ENCODE measurements at places on chromosomes 3 and 15.

- no peak for DNase-seq
Observed at GRCh38 chr3:177878957-177879356, 657.3 kb upstream of the KCNMB2 start.

DNA sequence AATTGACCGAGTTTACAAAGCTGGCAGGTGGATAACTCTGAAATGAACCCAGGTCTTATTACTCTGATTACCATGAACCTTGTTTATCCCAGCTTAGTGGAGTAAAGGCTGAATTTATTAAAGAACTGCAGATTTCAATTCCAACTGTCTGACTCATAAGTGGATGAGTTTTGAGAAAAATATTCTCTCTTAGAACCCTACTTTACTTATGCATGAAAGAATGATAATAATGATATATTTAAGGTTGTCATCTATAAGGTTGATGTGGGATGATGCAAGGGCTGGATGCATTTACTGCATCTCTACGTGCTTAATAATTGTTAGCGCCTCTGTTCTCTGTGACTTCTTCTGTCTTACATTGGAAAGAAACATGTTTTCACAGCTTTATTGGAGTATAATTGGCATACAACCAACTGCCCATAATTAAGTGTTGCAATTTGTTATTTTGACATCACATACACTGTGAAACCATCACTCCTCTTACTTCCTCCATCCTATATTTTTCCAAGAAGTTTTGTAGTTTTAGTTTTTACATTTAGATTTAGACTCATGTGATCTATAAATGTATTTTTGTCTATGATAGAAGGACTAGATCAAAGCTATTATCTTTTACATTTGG, 771.2 kb upstream of the ARRDC4 start:
- no peak for DNase-seq

DNA sequence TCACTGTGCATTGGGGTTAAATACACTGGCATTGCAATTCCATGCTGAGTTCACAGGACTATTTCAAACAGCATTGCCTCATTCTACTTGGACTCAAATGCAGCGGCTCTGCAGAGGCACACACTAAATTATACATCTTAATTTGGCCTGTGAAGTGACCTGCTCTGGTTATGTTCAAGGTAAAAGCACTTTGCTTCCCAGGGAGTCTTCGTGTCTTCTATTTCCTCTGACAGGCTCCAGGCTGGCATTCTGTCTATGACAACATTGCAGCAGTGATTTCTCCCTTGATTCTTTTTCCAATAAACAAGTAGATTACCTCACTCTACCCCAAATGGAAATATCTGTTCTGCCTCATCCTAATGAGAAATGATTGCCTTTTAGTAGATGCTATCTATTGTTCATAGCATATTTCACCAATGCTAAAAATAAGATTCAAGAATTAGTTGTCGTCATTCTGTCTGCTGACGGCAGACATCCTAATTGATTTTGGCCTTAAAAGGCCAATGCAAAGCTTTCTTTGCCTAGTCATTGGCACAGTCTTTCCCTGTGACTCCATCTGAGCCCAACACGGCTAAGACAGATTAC, 33.8 kb downstream of the FMN1 start:
- no peak for DNase-seq

- DNase-seq: no peak
Observed at GRCh38 chr3:177606891-177607290, 409.6 kb upstream of the TBL1XR1 start.

- DNase-seq: no peak
Observed at GRCh38 chr15:64070965-64071851, 22.4 kb downstream of the CIAO2A start.

DNA sequence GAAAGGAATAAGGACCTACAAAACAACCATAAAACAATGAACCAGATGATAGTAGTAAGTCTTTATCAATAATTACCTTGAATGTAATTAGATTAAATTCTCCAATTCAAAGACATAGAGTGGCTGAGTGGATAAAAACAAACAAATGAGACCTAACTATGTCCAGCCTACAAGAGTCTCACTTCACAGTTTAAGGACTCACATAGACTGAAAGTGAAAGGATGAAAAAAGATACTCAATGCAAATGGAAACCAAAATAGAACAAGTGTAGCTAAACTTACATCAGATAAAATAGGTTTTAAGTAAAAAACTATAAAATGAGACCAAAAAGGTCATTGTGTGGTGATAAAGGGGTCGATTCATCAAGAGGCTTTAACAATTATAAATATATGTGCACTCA, 21.9 kb upstream of the NR1I2 start:
- no peak for DNase-seq

- DNase-seq: no peak
Observed at GRCh38 chr3:17770682-17771081, 28.3 kb upstream of the TBC1D5 start.

GRCh38 chr3:37925157-37925556, 63.5 kb downstream of the CTDSPL start:
- DNase-seq: no peak

GRCh38 chr3:44562147-44562546, 7.2 kb downstream of the ZKSCAN7 start:
- DNase-seq: no peak

DNA sequence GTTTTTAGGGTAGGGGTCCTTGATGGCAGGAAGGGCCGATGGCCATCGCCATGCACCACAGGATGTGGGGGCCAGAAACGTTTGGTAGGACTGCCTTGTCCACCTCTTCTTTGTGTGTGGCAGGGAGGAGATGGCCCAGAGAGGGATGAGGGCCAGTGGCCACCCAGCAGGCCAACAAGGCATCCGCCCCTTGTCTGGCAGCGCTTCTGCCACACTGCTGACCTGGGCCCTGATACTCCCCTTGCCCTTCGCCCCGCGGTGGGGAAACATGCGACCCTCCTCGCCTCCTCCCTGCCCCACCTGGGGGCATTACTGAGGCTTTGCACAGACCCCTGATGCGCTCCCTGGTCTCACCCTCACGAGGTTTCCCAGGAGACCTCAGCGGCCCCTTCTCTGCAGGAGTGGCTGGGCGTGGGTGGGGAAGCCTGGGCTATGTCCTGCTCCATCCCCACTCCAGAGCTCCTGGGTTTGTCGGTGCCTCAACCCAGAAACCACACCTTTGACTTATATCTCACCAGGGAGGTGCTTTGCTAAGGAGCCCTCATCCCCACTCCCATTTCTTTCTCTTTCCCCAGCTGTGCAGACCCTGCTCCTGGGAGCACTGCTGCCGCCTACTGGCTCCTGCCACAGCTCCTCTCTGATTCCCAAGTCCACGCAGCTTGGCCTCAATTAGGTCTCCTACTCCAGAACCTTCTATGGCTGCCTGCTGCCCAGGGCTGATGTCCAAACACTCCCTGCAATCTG, 38.7 kb downstream of the FEM1B start:
- DNase-seq: peak; percentile 5

DNA sequence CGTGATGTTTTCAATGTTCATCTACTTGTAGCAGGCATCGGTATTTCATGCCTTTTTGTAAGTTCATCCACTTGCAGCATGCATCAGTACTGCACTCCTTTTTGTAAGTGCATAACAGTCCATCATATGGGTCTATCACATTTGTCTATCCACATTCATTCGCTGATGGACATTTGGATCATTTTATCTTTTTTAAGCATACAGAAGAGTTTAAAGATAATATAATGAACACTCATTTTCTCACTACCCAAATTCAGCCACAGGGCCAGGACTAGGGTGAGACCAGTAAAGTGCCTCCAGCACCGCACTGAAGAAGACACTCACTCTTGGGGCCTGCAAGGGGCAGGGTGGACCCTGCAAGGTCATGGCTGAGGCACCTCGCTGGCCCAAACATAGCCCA, 309.6 kb downstream of the UACA start:
- DNase-seq: no peak

DNA sequence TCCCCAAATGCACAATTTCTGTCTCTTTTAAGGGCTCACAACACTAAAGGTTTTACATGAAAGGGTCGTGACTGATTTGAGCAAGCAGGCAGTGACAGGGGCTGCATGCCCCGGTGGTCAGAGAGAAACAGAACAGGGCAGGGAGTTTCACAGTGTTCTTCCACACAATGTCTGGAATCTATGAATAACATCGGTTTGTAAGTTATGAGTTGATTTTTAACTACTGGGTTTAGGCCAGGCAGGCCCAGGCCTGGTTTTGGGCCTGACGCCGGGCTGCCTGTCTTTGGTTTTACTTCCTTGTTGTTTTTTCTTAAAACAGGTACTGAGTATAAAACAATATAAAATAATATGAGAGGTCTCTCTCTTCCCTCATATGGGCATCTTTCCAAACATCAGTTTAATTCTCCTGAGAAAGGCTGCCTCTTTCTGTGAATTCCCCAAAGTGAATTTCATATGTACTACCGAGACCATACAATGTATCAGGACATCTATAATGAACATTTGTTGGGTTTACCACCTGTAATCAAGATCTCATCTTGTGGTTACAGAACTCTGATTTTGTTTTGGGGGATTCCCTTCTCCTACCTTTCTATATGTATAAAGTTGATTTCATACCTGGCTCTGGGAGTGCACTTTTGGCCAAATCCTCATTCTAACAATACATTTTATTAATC, 74.4 kb downstream of the CD200 start:
- DNase-seq: no peak

GRCh38 chr3:173744479-173744878, 346.9 kb downstream of the NLGN1 start:
- DNase-seq: no peak

DNA sequence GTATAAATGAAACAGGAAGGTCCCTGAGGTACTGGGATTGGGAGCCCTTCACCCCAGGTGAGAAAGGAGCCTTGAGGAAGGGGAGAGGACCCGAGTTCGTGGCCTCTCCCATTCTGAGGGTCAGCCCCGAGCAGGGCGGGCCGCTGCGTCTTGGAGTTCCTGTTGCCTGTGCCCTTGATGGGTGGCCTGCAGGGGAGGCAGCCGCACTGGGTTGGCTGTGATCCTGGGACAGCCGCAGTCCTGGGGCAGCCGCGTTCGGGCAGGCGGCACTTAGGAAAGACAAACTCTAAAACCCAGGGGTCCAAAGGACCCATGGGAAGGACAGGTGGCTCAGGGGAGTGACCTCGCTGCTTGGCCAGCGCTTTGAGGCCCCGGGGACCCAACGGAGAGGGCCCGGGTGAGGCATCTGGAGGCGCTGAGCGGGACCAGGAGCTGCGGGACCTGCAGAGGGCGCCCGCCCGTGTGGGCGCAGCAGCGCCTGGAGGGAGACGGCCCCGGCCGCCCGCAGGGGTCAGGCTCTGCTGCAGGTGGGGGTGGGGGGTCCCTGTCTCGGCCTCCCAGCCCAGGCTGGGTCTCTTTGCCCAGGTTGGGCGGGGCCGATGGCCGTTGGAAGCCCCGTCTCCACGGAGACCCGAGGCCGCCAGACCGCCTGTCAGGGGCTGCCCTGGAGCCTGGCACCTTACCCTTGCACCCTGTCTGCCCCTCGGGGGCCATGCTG, 65.1 kb downstream of the HMCES start:
- peak; percentile 15 for DNase-seq

GRCh38 chr15:63189941-63190768, 749 bp downstream of the RAB8B start:
- peak; percentile 29 for DNase-seq

DNA sequence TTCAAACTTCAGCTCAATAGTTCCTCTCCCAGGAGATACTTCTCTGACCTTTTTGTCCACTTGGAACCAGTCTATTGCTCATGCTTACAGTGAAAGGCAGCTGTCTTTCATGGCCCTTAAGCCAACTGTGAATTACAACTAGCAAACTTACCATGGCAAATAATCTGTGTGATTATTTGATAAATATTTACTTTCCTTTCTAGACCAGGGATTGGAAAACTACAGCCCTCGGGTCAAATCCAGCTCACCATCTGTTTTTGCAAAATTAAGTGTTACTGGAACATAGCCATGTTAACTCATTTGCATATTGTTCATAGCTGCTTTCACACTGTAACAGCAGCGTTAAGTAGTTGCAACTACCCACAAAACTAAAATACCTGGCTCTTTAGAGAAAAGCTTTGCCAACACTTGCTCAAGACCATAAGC, 289.1 kb upstream of the MCTP2 start:
- DNase-seq: no peak

DNA sequence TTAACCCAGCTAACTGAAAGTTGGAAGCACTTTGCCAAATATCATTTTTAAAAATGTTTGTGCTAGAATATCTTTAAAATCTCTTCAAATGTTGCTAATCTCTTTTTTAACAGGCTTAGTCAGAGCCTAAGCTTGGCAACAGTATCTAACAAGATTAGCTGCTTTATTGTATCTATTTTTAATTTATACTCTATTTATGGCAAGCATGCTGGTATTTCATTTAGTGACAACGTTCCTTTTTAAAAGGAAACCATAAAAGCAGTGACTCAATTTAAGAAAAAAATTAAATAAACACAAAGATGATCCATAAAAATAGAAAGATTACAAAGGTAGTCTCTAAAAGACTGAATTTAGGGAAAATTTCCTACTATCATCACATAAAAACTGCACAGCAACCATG, 40.5 kb downstream of the SLC12A6 start:
- no peak for DNase-seq

GRCh38 chr3:194632809-194633348, 340 bp downstream of the TMEM44 start:
- no peak for DNase-seq

DNA sequence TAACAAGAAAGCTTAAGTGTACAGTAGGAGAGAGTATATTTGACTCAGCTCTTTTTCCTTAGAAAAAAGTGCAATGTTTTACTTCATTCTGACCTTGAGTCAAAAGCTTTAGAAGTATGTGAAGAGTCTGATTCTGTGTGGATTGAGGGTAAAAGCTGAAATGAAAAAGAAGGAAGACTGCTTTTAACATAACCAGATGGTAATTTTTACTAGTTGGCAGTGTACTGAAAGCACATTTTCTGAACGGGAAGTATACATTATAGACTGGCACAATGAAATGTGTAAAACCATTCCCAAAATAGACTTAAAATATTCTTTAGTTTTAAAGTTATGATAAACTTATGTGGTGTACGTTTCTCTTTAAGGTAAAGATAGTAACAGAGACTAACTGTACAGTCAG, 197.8 kb upstream of the ZNF717 start:
- no peak for DNase-seq

All from T-helper 1 cell (primary cell).